Cardiac septum (tissue), 1 donor: ENCODE measurements at places on chromosomes 2 and 18.

GRCh38 chr2:75498907-75499306, 61.8 kb downstream of the EVA1A start:
- no peak for DNase-seq

DNA sequence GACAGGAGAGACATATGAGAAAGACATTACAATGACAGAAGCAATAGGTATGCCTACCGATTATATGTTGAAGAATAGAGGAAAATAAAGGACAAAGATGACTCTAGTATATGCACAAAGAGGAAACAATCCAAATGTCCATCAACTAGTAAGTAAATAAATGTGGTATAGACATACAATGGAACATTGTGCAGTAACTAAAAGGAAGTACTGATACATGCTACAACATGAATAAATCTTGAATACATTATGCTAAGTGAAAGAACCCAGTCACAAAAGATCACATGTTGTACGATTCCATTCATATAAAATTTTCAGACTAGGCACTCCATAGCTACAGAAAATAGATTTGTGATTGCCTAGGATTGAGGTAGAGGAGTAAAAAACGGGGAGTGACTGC, 28.5 kb upstream of the PGAP1 start:
- no peak for DNase-seq

GRCh38 chr18:2874765-2875164, 28.0 kb downstream of the EMILIN2 start:
- DNase-seq = no peak

DNA sequence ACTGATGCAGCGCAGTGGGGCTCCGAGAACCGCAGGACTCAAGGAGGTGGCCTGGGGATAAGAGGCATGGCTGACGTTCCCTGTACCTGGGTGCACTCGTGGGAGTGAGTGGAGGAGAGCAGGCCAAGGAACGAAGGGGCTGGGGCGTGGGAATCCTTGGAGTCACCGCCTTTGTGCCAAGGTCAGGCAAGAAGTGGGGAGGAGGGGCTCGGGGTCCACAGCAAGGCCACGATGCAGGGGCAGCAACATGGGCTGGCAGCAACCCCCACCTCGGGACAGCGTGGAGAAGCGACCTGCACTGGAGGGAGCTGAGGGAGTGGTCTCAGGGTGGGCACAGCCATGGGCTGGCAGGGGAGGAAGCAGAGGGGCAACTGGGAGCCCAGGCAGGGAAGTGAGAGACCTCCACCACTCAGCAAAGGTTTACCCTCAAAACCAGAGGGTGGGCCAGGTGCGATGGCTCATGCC, 18.6 kb downstream of the ARID5A start:
- DNase-seq = no peak

DNA sequence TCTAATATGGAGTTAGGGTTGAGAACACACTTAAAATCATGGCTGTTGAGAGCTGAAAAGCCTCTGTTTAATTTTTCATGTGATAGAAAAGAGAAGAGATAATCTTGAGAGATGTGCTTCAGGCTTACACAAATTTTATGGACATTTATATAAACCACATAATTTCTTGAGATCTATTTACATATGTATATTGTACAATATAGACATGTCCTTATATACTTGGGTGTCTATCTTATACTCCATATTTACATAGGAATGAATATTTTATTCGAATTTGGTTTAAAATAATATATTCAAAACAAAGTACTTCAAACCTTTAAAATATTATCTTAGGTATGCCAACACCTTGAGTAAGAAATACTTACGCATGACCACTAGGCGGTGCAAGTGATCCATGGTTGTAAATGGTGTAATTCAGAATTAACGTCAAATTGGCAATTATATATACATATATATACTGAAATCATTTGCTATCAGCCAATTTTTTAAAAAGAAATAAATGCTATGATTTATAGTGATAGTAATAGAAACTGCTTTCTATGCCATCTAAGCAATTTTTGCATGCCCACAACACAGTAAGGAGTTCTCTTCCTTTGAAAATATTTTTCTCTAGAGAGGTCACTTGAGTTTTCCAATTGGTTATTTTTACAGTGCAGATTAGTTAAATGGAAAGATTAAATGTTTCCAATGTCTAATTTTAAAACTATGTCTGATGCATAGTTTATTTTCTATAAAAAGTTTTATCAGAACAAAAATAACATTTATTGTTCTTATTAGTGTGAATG, 37.6 kb upstream of the SPAG16 start:
- no peak for DNase-seq

- no peak for DNase-seq
Measured at GRCh38 chr2:101627285-101628029, 70.0 kb upstream of the MAP4K4 start.

DNA sequence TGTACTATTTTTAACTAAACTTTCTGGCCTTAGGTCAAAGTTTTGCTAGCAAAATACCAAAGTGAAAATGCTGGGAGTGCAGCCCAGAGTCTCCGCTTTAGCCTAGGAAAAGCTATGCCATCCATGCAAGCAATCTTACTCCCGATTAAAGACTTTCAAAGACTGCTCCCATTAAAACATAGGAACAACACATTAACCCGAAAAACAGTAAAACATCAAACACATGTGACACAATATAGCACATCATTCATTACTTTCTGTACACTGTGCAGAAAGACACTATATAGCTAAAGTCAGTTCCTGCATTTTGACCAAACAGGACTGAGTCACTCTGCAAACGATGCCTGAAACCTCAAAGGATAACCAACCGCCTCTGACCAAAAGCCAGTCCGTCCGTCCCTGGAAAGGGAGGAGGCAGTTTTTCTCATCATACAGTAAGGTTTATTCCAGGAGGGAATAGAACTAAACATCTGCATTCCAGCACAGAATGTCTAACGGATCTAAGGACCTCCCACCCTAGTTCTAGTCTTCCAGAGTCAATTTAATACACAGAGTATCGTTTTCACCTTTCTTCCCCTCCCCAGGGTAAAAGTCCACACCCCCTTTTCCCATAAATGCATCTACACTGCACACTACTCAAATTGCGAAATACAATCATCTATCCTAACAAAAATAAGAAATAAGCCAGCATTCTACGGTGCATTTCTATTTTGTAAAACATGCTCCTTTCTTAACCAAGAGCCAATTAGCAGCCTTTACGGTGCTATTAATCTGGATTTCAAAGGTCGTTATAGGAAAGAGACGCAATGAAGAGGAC, 1.7 kb downstream of the ROCK2 start:
- no peak for DNase-seq
